ENCODE measurements at places on chromosomes 5 and 9.

DNA sequence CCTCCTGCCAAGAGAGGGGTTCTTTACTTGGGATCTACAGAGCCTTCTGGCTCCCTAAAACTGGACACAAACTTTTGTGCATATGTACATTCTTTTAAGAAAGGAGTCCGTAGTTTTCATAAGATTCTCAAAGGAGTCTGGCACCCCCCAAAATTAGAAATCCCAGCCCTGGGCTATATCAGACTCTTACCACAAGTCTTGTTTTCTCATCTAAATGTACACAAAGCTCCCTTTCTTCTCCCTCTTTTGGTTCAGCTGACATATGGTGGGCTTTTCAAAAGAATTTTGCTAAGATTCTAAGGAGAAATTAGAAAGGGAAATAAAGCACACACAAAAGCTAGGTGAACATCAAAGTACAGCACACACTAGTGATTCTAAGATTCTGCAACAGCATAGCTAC lies 114.4 kb downstream of the ENC1 start:
- no peak for DNase-seq

GRCh38 chr5:165617491-165617890 lies 2112.1 kb downstream of the MAT2B start:
- no peak for DNase-seq

DNA sequence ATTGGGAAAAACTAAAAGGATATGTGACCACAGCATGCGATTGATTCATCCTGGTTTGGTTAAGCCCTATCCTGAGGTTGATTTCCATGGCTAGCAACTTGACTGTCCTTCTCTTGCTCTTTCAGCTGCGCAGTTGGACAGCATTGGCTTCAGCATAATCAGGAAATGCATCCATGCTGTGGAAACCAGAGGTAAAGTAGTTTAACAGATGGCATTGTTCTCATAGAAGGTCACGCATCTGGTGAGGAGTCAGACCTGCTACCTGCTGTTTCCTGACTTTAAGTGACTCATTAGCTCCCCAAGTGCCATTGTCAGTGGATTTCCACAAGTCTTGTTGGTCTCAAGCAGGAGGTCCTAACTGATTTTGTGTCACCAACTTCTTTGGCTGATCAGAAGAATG lies 266.9 kb downstream of the ARHGAP26 start:
- no peak for DNase-seq

DNA sequence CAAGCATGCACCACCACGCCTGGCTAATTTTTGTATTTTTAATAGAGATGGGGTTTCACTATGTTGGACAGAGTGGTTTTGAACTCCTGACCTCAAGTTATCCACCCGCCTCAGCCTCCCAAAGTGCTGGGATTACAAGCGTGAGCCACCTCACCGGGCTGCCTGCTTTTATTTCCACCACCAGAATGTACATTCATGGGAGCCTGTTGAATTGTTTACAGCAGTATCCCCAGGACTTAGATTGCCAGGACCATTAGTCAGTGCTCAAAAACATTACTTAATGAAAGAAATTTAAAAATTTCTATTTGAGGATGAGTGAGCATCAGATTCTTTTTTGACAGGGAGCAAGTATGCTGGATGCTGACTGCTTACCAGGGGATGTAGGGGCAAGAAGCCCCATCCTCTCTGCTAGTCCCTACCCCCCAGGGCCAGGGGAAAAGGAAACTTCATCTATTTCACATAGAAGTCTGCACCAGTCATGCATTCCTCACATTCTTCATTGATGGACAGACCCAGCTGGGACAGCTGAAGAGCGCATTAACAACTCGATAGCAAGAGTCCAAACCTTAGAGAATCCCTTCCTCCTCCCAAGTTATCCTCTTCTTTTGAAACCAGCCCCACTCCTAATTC lies 10.3 kb upstream of the RGMB start:
- no peak for DNase-seq

GRCh38 chr5:179112469-179113142 lies 52.4 kb downstream of the ZNF354C start:
- DNase-seq, result no peak

DNA sequence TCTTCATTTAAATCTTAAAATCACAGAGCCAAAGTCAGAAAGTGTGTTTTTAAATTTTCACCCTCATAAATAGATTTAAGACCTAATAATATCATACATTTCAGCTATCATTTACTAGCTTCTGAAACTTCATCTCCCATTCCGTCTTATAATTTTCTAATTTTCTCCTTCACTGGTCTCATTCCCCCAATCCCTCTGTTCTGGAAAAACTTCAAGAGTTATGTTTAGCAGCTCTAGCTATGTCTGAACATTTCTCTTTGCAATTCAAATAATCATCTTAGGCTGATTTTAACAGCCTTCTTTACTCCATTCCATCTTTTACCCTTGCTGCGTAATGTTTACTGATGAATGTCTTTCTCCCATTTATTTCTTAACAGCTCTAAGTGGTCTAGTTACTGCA lies 192.4 kb downstream of the SLF1 start:
- no peak for DNase-seq

DNA sequence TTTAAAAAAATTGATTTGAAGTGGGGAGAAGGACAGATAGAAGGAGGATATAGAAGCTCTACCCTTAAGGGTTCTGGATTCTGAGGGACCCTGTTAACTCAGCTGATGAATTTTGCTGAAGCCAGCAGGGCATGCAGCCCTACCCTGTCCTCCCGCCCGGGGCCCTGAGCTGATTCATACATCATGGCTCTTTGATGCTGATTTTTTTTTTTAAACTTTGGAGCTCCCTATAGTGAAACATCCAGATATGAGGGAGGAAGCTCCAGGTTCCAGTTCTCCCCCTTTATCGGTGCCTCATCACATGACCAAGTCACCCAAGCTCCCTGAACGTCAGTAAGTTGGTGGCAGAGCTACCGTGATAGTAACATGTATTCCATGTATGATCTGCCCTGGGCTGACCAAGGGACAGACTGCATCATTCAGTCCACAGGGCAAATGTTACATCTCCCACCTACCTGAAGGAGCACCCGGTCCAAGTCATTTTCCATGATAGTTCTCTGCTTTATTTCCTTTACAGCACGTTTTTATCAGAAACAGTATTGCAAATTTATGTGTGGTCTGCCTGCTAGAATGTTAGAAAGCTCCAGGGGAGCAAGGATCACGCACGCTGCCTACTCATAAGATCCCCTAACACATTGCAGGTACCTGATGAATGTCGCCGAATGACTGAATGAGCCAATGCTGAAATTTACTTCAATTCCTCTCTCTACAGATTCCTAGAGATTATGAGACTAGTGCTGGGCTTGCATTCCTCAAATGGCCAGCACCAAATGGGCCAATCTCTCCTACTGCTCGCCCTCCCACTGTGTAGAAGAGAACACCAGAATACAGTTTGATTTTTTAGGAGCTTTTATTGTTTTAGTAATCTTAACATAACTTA lies 25.9 kb downstream of the SPARC start:
- no peak for DNase-seq

DNA sequence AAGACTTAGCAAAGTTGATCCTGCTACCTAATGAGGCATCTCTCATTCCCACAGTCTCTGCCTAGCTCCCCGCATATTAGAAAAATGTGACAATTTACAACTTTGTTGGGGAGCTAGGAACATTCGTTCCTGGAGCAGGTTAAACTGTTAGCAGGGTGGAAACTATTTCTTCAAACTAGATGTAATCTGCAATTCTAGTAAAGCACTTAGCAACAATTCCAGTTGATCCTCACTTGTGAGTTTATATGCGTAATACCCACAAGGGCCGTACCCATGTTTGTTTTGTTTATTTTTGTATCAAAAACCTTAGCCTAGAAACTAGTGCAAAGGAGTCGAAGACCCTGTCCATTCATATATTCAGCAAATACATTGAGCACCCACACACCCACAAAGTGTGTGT lies 175.8 kb upstream of the DMAC1 start:
- DNase-seq, result no peak

DNA sequence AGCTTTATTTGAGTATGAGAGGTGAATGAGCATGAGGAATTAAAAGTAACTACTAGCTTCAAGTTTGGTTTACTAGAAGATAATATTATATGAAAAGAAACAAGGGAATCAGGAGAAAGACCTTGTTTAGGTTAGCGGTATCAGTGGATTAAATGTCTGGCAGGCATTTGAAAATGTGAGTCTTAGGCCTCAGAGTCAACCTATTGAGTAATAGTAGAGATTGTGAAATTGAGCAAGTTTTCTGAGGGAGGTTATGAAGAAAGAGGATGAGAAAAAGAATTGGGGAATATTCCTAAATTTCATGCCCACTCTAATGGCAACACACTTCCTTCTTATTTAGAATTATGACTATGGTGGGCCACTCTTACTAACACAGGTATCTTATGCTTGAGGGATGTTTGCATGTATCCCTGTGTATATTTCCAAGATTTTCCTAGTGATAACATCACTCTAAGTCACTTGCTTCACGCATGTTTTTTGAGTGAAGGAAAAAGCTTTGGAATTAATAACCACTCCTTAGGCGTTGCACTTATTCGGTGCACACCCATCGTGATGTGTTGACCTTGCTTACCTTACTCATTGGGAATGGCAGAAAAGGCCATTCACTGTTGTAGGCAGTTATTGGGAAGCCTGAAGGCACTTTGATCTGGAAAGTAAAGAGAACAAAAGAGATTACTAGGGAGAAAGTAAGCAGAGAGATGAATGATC lies 8.2 kb upstream of the ELL2 start:
- no peak for DNase-seq

DNA sequence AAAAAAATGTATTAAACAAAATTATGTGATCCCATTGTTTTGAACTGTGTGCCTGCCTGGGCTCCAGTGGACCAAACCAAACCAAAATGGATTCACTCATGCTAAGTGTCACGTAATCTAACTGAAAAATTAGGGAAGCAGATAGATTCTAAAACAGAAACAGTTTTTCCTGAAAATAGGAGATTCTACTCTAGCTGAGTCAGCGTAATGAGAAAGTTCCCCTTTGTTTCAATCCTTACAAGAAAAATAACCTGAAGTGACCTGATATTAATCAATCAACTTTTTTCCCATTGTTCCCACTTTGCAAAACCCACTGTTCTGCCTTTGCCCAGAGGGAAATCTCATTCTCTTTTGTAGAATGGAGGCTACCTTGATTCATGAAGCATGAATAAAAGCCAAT lies 682.4 kb upstream of the CDH10 start:
- DNase-seq, result no peak

GRCh38 chr9:4604678-4605095 lies 57.4 kb upstream of the PLPP6 start:
- DNase-seq, result peak; percentile 14

- no peak for DNase-seq
These were observed 157.5 kb upstream of the HAPLN1 start for GRCh38 chr5:83877911-83878706.

GRCh38 chr9:87442451-87442850 lies 55.2 kb upstream of the DAPK1 start:
- DNase-seq, result no peak

- DNase-seq, result no peak
These were observed 344.8 kb upstream of the RPS23 start for GRCh38 chr5:82622711-82623514.
